ENCODE measurements at places on chromosomes 13 and 19.
A peak's percentile ranks its signal among the peaks of the same experiment; 100 is the strongest.

GRCh38 chr13:99012539-99012938 is 34.7 kb upstream of the DOCK9 start:
- DNase-seq, result no peak

DNA sequence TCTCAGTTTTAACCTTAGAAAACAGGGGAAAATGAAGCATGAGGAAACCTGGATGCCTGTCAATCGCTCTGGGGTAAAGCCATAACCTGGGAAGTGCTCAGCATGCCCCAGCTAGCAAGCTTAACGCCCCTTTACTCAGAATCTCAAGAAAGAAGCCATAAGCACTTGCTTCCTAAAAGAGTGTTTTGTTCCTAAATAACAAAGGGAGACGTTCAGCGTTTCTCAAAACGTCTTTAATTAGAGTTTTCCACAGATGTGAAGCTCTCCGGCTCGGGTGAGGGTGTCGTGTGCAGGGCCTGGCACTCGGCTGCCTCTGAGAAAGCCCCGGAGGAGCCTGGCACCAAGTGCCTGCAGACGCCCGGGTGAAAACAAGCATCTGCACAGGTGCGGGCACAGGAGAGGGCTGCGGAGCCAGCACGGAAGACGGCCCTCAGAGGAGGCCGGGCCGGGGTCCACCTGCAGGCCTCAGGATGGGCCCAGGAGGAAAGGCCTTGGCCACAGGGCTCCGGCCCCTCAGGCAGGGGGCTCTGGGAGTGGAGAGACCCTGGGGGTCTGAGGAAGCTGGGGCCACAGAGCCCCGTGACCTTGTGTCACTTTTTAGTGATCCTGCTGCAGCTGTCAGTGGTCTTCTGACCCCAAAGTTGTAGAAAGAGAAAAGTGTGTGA is 6.2 kb downstream of the GAS6 start:
- no peak for DNase-seq

DNA sequence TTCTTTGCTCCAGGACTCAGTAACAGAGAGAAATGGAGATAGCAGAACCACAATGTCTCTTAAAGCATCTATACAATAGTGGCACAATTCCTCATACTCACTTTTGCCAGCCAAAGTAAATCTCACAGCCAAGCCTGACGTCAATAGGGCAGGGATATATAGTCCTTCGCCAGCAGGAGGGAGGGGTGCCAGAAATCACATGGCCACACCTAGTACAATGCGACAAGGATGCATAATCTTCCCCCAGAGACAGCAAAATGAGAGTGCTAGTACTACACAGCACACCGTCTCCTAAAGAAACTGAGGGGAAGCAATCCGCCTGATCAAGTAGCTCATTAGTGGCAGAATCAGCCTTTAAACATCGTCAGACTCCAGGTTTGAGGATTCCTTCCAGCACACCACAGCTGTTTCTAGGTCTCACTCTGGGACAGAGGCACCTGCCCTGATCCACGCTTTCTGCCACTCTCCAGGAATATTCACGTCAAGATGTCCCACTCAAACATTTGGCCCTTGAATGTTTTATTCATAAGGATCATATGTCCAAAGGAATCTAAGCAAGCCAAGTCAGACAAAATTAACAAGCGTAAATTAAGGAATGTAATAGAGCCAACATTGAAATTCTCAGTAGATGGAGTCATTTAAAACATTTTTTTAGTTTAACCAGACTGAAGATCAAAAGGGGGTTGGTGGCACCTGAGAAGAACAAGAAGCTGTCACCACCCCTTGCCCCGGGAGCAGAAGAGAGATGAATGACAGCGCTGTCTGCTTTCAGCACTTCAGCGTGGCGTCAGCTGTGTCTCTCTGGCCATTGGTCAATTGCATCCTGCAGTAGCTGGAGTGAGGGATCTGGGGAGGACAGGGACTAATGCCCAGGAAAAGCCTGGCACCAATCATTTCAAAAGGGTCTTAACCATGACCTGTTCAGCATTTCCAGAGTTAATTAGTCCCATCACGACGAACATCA is 63.5 kb upstream of the SERP2 start:
- DNase-seq, result no peak

- DNase-seq, result peak; percentile 56
Observed at GRCh38 chr13:36981156-36981743, 17.9 kb downstream of the ALG5 start.

GRCh38 chr19:30662211-30662861 is 290.2 kb downstream of the ZNF536 start:
- DNase-seq, result no peak

GRCh38 chr19:3798137-3798536 is 12.0 kb upstream of the MATK start:
- DNase-seq, result no peak

- no peak for DNase-seq
Observed at GRCh38 chr19:50772476-50772875, 2.2 kb downstream of the GPR32 start.

DNA sequence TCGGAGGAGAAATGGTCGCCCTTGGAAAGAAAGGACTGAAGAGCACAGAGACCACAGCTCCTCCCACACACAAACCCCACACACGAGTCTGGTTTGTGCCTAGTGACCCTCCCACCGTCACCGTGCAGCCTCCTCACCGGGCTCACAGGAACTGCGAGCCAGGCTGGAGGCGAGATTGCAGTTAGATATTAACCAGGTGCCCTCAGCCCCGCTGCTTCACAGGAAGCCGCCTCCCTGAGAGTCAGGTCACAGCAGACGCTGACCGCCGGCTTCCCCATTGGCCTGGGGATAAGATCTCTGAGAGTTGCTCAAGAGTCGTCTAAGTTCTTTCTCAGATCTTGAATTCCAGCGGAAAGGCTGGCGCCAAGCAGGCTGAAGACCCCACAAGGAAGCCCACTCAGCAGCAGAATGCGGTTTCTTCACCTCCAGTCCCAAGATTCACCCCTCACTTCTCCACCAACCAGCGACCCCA is 870 bp downstream of the ZNF44 start:
- peak; percentile 12 for DNase-seq

DNA sequence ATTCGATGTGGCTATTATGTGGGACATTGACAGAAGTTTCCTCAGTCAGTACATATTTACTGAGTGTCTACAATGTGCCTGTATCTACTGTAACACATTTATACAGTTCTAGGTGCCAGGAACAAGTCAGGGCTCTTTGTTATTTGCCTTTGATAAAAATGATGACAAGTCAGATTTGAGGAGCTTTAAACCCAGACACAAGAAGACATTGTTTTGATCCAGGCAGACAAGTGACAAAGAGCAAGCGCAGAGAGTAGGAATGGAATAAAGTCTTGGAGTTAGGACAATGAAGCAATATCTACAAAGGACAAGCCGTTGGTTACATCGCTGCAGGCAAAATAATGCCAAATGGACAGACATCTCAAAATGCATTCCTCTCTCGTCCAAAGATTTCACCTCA is 70.1 kb downstream of the ITGBL1 start:
- no peak for DNase-seq

DNA sequence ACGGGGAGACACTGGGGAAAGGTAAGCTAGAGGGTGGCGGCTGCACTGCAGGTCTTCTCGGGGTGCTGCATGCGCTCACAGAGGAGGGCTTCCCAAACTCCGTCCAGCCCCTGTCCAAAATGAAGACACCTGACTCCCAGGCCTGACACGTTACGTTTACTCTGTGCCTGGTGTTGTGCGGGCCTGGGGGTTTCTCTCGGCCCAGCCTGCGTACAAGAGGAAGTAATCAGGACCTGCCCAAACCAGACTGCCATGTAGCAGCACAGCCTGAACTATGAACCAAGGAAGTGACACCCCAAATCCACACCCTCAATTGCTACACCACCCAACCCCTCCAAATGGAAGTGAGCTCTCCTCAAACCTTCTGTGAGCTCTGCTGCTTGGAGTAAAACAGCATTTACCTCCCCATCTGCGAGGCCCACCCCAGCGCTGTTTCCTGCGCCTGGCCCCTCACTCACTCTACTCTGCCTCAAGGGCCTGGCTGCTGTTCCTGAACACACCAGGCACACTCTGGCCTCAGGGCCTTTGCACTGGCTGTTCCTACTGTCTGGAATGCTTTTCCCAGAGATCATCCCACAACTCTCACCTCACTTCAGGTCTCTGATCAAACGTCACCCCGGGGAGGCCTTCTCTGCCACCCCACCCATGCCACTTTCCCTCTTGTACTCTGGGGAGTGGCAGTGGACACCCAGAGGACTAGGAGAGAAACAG is 3.0 kb downstream of the HSPBP1 start:
- DNase-seq, result no peak

GRCh38 chr13:28609926-28610325 is 49.0 kb upstream of the POMP start:
- DNase-seq, result no peak

DNA sequence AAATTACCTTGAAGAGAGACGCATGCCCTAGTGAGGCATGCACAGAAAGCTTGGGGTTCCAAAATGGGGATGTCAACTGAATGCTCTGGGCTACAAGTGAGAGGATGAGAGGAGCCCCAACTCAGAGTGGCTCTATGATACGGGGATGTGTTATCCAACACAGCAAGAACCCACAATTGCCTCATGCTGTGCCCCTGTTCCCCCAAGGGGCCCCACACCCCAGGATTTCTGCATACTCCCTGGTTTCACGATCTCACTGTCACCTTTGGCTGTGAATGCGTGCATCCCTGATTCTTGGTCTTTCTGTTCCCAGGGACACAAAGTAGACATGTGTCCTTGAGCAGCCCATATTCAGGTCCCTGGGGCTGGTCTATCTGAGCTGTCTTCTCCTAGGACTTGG is 29.3 kb downstream of the WDR88 start:
- no peak for DNase-seq

- no peak for DNase-seq
Observed at GRCh38 chr19:12202250-12202649, 39.4 kb downstream of the ZNF136 start.

DNA sequence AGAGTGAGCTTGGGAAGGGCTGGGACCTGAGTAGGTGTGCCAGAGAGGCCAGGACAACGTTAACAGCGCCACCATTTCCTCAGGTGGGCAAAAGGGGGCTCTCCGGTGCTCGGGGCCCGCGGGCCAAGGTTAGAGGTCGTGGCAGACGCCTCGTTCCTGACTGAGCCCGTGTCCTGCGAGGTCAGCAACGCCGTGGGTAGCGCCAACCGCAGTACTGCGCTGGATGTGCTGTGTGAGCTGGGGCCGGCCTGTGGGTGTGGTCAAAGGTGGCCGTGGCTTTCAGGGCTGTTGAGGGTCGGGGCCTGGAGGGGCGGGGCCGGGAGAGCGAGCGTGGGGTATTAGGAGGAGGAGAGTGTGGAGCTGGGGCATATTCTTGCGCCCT is 3.7 kb downstream of the KIRREL2 start:
- DNase-seq, result no peak

DNA sequence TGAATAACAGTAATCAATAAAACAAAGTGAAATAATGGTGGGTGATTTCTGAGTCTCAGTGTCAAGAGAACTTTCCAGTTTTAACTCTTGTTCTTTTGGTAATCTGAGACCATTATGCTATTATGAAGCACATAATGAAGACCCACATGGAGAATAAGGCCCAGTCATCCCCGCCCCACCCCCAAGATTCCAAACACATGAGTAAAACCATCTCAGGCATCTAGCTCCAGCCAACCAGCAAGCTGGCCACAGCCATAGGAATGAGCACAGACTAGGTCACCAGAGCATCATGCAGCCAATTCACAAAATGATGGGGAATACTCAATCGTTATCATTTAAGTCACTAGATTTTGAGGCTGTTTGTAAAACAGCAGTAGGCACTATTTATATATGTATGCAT is 1769.0 kb upstream of the PCDH20 start:
- DNase-seq, result peak; percentile 39

DNA sequence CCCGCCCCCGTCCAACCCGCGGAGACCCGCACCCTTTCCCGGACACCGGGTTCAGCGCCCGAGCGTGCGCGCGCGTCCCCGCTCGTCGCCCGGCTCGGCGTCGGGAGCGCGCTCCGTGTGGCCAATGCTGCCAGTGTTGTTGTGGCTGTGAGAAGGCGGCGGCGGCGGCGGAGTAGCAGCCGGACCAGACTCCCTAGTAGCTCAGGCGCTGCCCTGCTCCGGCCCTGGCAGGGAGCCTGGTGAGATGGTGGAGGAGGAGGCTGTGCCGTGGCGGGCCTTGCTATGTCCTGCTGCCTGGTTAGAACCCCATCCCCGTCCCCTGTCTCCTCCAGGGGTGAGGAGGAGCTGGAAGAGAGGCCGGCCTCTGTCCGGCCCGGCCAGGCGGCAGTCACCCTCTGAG is 553.2 kb downstream of the TUBA3C start:
- DNase-seq, result no peak

DNA sequence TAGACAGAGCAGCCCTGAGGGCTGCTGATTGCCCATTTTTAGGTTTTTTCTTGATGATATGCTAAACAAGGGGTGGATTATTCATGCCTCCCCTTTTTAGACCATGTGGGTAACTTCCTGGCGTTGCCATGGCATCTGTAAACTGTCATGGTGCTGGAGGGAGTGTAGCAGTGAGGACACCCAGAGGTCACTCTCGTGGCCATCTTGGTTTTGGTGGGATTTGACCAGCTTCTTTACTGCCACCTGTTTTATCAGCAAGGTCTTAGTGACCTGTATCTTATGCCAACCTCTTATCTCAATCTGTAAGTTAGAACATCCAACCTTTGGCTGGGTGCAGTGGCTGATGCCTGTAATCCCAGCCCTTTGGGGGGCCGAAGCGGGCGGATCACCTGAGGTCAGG is 148.0 kb downstream of the PTPRS start:
- no peak for DNase-seq

- DNase-seq, result no peak
Observed at GRCh38 chr13:96792188-96792587, 202.1 kb downstream of the OXGR1 start.

- no peak for DNase-seq
Observed at GRCh38 chr19:38918526-38918925, 6.5 kb upstream of the CCER2 start.

DNA sequence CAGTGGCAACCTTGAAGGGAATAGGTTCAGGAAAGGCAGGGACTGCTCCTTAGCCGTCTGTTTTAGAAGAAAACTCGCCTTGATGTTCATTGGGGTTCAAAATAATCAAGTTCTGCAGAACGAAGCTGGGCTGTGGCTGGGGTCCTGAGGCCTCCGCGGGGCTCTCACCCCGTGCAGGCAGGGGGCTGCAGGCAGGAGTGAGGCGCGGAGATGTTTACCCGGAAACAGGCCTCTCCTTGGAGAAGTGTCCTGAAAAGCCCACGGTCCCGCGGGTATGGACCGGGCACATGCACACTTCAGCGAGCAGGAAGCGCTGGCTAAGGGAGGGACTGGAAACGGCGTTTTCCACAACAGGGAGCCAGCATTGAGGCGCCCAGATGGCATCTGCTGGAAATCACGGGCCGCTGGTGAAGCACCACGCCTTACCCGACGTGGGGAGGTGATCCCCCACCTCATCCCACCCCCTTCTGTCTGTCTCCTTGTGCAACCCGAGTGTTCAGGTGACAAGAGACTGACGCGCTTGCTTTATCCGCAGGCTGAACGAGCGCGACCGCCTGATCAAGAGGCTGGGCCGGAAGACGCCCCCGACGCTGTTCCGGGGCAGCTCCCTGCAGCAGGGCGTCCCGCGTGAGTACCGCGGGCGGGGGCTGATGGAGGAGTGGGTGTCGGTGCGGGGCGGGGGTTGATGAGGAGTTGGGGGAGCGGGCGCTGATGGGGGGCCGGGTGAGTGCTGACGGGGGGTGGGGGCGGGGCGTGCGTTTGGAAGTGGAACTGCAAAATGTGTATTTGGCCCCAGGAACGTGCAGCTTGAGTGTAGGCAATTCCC is 39.6 kb downstream of the SHISA2 start:
- no peak for DNase-seq

- DNase-seq, result no peak
Observed at GRCh38 chr19:3945838-3946237, 13.0 kb downstream of the NMRK2 start.
